ENCODE measurements at places on chromosomes 1 and 21. TPM values are rescaled to one million over a fixed set of nuclear protein-coding genes. Genes with fewer than 3 reads are reported as not detected.

GRCh38 chr1:42138586-42138985, 14.6 kb upstream of the GUCA2B start:
- DNase-seq: no peak

DNA sequence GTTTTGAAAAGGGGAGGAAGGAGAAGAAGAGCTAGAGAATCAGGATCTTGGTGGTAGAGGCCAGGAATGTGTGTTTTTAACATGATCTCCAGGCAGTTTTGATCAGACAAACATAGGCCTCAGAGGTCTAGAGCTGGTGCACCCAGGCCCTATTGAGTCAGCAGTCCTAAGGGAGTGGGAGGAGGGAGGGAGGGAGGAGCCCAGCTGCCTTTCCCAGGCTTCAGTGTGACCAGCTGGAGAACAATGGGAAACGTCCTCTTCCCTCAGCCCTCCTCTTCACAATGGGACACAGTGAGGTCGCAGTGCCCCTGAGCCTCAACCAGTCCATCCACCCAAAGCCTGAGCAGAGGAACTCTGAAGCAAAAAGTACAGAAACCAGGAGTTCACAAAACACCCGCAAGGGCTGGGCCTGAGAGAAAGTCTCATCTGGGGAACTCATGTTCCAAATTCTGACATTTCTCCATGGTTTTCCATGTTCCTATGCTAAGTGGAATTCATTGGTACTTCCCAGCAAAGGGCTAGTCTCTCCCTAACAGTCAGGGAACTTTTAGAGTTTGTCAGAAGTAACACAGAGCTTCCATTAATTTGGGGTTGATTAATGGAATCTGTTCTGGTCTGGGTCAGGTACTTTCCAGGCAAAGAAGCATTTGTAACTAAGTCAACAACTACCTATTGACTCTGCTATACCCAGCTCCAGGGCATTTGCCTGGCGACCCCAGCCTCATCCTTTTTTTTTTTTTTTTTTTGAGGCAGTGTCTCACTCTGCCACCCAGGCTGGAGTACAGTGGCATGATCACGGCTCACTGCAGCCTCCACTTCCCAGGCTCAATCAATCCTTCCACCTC, 37.5 kb downstream of the ELAPOR1 start:
- DNase-seq: peak; percentile 68

GRCh38 chr1:22527122-22527521, 36.2 kb upstream of the EPHA8 start:
- no peak for DNase-seq

The NR5A2 gene
- 75.3 TPM for total RNA-seq

The PGLYRP3 gene
- total RNA-seq: not detected

The TRABD2B gene
- total RNA-seq: 2.0 TPM

GRCh38 chr1:193905288-193906085, 719.1 kb upstream of the B3GALT2 start:
- DNase-seq: no peak

- no peak for DNase-seq
Measured at GRCh38 chr1:216750031-216750627, 26.9 kb upstream of the ESRRG start.

DNA sequence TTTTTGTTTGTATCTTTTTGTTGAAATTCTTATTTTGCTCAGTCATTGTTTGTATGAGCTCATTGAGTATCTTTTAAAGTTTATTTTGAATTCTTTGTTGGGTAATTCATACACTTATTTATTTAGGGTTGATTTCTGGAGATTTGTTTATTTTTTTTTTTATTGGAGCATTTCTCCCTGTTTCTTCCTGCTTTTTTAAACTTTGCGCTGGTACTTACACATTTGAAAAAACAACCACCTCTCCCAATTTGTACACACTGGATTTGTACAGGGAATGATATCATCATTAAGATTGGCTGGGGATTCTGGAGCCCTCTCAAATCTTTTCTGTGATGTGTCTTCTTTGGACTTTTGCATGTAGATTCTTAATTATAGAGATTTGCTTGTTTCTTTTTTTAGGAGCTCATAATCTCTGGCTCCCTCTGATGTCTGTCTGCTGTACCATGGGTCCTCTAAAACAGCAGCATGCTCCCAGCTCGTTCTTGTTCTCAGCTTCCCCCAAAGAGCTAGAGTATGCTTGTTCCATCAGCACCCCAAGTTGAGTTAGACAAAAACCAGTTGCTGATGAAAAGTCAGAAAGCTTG, 310.7 kb downstream of the DUSP10 start:
- DNase-seq: no peak

The HUNK gene
- total RNA-seq: 11.0 TPM

DNA sequence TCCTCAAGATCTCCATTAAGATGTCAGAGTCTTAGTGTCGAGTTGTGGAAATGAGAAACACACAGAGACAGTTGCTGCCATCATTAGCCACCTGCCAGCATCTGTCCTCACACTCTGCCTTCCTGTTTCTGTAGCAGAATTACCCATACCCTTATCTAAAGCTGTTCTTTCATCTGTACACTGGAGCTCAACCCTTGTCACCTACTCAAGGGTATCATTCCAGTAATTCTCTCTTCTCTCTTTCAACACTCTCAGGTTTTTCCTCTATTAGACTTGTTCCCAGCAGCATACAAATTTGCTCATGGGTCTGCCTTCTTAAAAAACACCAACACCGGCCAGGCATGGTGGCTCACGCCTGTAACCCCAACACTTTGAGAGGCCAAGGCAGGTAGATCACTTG, 27.4 kb upstream of the RNF2 start:
- no peak for DNase-seq

DNA sequence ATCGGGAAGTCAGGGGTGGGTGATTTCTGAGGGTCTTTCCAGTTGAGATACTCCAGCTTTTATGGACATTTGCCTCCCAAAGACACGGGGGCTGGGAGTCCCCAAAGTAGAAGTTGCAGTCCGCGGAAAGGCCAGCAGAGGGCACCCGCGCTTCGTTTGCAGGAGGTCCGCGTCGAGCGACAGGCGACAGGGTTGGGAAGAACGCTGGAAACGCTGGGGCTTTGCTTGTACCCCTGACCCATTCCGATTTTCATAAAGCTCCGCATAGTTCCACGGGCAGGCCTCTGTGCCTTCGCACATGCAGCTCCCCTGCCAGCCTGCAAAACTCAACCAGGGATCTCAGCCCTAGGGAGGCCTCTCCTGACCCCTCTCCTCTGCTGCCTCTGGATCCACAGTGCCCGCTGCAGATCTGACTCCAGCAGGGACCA, 44.2 kb upstream of the LAPTM5 start:
- peak; percentile 90 for DNase-seq

GRCh38 chr1:226603022-226603857, 54.7 kb downstream of the STUM start:
- no peak for DNase-seq

- DNase-seq: no peak
Measured at GRCh38 chr1:57345916-57346315, 77.9 kb downstream of the DAB1 start.

DNA sequence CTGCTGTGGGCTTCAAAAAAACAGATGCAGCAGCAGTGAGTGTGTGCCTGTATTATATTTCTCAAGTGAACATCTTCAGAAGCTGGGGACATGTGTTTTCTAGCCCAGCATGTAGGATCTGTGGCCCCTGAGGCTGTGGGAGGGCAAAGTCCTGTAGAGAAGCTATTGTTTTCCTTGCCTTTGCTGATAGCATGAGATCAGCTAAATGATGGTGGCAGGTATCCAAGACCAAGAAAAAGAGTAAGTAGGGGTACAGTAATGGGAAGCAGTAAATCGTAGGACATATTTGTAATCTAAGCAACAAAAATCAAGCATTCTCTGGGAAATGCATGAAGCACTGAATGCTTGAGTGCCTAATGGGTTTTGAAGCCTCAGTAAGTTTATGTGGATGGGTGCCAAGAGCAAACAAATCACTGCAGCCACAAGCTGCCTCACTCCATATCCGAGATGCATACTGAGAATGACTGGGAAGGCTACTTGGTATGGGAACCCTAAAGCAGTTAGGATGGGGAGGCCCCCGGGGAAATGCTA, 98.3 kb downstream of the CD58 start:
- peak; percentile 49 for DNase-seq

- DNase-seq: no peak
Measured at GRCh38 chr21:41873005-41873404, 6.1 kb downstream of the PRDM15 start.

GRCh38 chr1:77355010-77355409, 73.2 kb downstream of the AK5 start:
- DNase-seq: no peak

DNA sequence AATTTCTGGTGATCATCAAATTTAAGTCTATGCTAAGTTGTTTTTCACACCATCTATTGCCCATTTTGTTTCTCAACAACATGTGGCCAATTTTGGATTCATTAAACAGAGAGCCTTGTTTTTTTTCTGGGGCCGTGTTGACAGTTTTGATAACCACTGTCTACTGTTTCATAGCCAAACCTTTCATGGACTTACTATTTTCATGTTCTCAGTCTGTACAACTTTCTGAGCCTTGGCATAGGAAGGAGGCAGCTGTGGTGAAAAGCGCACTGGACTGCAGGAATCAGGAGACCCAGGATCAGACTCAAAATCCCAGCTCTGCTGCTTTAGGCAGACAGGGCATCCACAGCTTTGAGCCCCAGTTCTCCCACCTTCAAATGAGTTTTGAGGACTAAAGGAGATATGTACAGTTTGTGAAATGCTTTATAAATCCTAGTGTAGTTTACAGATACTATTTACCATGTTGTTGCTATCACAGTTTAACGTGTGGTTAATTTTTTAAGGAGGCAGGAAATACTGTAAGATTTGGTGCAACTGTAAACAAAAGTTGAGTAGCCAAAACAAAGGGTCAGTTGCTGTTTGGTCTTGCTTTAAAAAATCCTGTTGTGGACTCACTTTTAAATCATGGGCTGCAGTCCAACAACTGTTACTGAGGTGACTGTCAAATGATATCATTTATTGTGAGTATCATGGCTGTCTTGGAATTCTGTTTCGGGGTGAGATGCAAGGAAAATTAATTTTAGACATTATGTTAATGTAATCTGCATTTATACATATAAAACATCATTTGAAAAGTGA, 2.9 kb downstream of the MACO1 start:
- DNase-seq: no peak

GRCh38 chr1:195495720-195496635, 1112.3 kb downstream of the KCNT2 start:
- DNase-seq: peak; percentile 8

The GPR3 gene
- total RNA-seq: not detected

DNA sequence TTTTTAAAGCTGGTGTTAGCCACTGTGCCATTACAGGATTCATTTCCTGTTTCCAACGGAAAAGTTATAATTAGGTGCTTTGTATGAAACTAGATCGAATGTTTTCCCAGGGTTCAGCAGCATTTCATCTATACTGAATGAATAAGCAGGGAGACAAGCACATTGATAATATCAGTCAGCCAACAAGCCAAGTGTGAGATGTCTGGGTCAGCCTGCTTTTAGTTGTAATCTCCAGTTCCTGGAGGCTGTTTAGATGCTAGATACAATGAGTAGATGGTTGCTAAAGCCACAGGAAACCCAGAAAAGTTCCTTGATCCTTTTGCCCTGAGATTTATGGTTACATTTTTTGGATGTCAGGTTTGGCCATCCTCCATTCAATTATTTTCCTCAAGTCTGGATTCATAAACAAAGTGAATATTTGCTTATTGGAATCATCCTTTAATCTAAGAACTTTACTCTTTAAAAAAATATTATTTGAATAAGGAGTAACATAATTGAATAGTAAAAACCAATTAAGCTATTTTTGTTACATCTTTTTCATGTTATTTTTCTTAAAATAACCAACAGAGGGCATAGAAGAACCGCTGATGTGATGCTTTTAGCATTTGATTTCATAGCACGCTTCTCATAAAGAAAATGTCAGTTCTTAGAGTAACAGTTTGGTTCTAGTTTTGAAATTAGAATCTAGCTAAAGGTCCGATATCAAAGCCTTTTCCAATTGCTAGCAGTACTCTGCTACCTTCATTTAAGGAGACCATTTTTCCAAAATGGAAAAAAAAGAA, 76.6 kb downstream of the HSPA13 start:
- DNase-seq: no peak

The DISP3 gene
- total RNA-seq: 0.19 TPM

DNA sequence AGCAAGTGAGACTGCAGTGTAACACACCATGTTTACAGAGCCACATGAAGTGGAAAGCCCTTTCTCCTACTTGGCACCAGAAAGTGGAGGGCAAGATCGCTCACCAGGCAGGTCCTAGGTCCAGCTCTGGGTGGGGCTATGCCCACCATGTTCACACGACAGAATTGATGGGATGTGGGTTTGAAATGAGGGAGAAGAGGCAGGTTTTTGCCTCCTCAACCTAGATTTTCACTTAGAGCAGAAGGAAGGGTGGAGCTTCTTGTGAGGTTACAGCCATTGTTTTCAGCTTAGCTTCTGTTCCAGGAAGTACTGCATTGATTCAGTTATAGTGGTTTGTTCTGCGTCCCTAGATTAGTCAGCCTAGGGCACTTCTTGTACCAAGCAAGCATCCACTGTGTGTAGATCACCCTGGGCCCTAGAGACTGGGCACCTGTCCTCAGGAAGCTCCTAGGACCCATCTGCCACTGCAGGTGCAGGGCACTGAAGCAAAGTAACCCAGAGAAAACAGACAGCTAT, 2.3 kb downstream of the CD53 start:
- DNase-seq: peak; percentile 49

GRCh38 chr1:206419783-206420182, 50.5 kb upstream of the IKBKE start:
- DNase-seq: no peak

The CCDC30 gene
- 3.7 TPM for total RNA-seq

The FMO1 gene
- not detected for total RNA-seq

- DNase-seq: peak; percentile 52
Measured at GRCh38 chr21:42688841-42689371, 35.5 kb downstream of the PDE9A start.

DNA sequence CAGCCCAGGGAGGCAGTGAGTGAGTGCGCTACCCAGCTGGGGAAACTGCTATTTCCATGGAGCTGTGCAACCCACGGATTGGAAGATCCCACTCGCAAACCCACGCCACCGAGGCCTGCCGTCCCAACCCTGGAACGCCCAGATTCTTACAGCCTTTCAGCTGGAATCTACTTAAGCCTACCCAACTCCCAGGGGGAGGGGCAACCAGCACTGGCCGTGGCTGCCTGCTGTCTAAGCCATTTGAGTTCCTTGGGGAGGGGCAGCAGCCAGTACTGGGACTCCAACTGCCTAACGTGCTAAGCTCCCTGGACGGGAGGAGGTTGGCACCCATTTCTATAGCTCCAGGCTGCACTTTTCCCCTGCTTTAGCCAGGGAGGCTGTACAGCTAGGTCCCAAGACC, 27.1 kb upstream of the ZNF669 start:
- DNase-seq: no peak

- no peak for DNase-seq
Measured at GRCh38 chr1:10706376-10706913, 90.0 kb downstream of the CASZ1 start.

The RGS16 gene
- total RNA-seq: 1.3 TPM

Measured in mucosa of descending colon (tissue), 3 donors.